ENCODE measurements at places on chromosomes 3 and 15. TPM values are rescaled to one million over a fixed set of nuclear protein-coding genes. Genes with fewer than 3 reads are reported as not detected.

Gene ATP10A
- total RNA-seq: 10.4 TPM

Gene UROC1
- total RNA-seq: not detected

Gene OR5H1
- not detected for total RNA-seq

Gene FETUB
- total RNA-seq: not detected

Gene LRRC31
- not detected for total RNA-seq

Gene RETNLB
- not detected for total RNA-seq

Gene HESX1
- total RNA-seq: 0.65 TPM

Gene APOD
- 0.43 TPM for total RNA-seq

Gene SLC12A1
- total RNA-seq: not detected

Gene GOLGA6L7
- total RNA-seq: not detected

Gene IGSF10
- 6.1 TPM for total RNA-seq

Gene C3orf22
- not detected for total RNA-seq

Gene LRRK1
- 12.9 TPM for total RNA-seq

Gene DOCK3
- total RNA-seq: 0.09 TPM

All from smooth muscle cell of bladder (primary cell).